ENCODE measurements at places on chromosomes 5 and 9.
A peak's percentile ranks its signal among the peaks of the same experiment; 100 is the strongest.

DNA sequence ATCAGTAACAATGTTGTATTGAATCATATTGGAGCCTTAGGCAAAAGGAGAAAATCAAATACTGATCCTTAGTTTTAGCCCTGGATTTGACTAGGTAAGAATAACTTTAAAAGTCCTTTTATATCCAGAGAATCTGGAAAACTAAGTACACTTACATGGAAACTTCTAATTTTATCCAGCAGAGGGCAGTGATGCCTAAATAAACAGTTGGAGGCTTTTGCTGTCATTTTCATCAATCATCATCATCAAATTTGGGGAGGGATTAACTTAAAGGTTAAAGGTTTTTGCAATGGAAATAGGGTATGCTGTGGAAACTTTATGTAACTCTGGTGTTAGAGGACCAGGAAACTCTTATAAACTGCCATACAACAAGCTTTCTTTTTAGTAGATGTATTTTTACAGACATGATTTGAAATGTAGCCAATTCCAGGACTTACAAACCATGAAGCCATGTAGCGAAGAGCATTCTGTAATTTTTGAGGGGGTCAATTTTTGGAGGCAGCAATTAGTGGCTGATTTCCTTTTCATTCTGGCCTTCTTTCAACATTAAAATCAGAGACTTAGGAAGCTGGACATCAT is 112.7 kb downstream of the OSTF1 start:
- DNase-seq = no peak

- no peak for DNase-seq
Observed at GRCh38 chr5:34603378-34603777, 52.8 kb upstream of the RAI14 start.

GRCh38 chr5:763998-764781 is 20.3 kb downstream of the ZDHHC11B start:
- DNase-seq = no peak

- DNase-seq = peak; percentile 31
Observed at GRCh38 chr5:126805063-126805462, 28.1 kb downstream of the LMNB1 start.

GRCh38 chr5:96278981-96279380 is 154.1 kb downstream of the PCSK1 start:
- no peak for DNase-seq

- DNase-seq = no peak
Observed at GRCh38 chr5:127051591-127051990, 21.2 kb upstream of the MARCHF3 start.

DNA sequence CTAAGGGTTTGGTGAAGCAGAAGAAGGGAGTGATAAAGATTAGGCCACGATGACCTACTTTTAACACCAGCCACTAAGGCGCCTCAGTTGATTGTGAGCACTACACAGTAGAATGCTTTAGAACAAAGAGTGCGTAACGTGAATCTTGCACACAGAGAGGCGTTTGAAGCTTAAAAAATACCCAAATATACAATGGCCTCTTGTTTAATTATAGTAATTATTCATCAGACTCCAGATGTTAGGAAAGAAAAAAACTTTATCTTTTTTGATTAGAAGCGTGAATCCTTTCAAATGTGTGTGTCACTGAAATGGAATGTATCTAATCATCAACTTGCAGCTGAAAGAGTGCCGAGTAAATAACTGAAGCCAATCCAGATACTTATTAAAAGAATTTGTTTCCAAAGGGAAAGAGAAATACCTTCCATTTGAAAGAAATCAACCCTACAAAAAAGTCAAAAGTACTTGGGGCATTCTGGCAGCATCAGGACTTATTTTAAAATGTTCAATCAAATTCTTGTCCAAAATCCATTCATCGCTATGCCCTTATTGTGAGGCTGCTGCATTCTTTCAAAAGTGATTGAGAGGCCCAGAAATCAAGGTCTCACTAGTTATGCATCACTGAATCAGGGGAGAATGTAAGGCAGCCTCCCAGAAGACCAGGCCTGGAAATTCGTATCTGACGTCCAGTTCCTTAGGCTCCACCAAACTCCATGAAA is 337.5 kb downstream of the ZNF608 start:
- DNase-seq = no peak

GRCh38 chr5:38396766-38397165 is 138.4 kb downstream of the EGFLAM start:
- no peak for DNase-seq

- peak; percentile 73 for DNase-seq
Observed at GRCh38 chr9:129509533-129509928, 111.4 kb downstream of the C9orf50 start.

- DNase-seq = no peak
Observed at GRCh38 chr5:81601919-81602318, 149.0 kb downstream of the SSBP2 start.

- peak; percentile 15 for DNase-seq
Observed at GRCh38 chr5:131589510-131590348, 45.3 kb downstream of the RAPGEF6 start.

DNA sequence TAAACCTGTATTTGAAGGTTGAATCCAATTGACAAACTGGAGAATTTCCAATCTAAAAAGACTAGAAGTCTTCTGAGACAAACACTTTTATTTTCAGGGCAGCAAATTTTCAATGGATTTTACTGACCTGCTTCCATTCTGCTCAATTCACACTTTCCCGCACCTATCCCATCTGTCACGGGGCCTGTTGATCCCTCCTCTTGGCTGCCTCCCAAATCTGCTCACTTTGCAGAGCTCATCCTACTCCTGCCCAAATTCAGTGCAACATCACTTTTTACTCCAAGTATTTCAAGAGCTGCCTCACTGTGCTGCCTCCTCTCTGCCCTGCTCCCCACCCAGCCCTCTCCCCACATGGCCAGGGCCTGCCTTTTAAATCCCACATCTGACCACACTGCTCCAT is 35.1 kb downstream of the GOLM1 start:
- DNase-seq = no peak

- DNase-seq = no peak
Observed at GRCh38 chr5:95718203-95718602, 12.9 kb upstream of the RHOBTB3 start.

GRCh38 chr9:136316271-136316751 is 11.0 kb upstream of the GPSM1 start:
- DNase-seq = no peak

GRCh38 chr5:143314659-143315058 is 88.8 kb downstream of the NR3C1 start:
- peak; percentile 62 for DNase-seq

DNA sequence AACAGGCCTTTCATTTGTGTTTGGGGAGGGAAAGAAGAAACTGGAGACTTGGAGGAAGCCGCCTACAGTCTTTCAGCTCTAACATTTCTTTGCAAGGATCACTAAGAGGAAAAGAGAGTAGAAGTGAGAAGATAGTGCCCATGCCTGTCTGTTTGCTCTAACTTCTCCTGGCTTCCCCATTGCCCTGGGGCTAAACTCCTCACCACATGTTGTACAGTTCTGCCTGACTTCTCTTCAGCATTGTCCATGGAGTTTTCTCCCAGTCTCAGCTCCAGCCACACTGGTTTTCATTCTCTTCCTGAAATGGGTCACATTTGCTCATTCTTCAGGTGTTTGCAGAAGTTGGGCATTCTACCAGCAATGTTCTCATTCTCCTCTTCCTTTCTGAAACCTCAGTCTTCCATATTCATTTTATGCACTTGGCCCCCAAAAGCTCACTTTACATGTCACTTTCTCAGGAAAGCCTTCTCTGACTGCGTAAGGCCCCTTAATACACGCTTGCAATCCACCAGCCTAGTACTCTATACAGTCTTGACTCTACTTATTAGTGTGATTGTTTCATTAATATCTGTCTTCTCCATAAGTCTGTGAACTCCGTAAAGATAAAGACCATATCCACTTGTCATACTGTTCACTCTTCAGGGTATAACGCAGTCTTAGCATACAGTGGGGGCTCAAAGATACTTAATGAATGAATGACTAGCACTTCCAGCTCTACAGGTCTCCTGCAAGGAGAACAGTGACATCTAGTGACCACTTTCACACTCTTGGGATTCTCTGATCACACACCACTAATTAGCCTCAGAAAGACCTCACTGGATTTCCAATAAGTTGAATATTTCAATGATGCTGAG is 40.2 kb upstream of the TRIM32 start:
- no peak for DNase-seq

DNA sequence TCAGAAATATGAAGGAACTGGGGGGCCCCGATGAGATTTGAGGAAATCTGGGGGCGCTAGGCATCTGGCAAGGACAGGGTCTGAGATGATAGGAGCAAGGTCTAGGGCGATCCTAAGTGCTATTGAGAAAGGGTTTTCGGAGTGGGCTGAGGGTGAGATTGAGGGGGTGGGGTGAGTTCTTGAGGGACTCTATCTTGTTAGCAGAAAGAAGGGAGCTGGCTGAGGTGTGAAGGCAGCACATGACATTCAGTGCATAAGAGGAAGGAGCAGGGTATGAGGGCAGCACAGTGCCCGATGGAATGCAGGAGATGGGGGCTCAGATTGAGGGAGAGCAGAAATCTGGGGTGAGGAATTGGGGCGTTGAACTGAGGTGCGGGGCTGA is 640 bp downstream of the TRIM32 start:
- DNase-seq = no peak

- no peak for DNase-seq
Observed at GRCh38 chr9:84254972-84255371, 85.6 kb downstream of the SLC28A3 start.

GRCh38 chr5:31855134-31856040 is 216.5 kb downstream of the PDZD2 start:
- no peak for DNase-seq

DNA sequence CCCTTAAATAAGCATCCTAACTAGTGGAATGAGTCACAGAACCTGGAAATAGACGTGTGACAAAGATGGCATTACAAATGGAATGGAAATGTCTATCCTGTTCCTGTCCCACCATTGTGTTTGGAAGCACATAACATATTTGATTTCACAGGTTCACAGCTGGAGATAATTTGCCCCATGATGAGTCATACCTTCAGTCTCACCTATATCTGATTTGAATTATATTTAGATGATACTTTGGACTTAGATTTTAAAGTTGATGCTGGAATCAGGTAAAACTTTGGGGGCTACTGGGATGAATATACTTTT is 92.5 kb downstream of the CEMIP2 start:
- no peak for DNase-seq

GRCh38 chr9:8096091-8096490 is 296.5 kb upstream of the DMAC1 start:
- no peak for DNase-seq

GRCh38 chr5:137888466-137888862 is 793 bp upstream of the PKD2L2 start:
- no peak for DNase-seq

GRCh38 chr9:113352411-113352810 is 3.1 kb downstream of the BSPRY start:
- no peak for DNase-seq

DNA sequence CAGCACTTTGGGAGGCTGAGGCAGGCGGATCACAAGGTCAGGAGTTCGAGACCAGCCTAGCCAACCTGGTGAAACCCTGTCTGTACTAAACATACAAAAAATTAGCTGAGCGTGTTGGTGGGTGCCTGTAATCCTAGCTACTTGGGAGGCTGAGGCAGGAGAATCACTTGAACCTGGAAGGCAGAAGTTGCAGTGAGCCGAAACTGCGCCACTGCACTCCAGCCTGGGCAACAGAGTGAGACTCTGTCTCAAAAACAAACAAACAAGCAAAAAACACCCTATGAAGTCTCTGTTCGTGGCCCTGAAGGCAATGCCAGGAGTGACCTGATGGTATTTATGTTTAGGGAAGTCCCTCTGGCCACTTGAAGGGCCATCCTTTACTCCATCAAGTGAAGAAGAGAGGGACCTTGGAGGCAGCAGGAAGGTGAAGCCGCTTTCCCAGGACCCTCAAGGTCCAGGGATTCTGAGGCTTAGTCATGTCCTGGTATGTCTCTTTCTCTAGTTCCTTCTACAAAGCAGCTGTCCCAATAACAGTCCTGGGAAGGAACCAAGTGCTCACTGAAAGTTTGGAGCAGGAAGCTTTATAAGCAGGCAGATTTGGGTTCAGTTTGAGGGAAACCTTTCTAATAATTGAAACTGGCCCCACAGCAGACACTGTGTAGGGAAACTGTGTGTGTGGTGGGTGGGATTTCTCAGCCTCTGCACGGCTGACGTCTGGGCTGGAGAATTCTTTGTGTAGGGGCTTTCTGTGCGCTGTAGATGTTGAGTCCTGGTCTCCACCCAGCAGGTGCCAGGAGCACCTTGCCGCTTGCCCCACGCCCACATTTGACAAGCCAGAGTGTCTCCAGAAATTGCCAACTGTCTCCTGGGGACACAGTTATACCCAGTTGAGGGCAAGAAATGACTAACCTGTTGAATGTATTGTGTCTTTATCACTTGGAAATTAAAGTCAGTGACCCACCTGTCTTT is 12.5 kb downstream of the PHF2 start:
- DNase-seq = no peak

GRCh38 chr5:57482671-57483106 is at the start of gene ACTBL2:
ACTBL2 (minus strand) TSS chr5:57482811; CDS start chr5:57482707, 104 bp downstream.
- peak; percentile 64 for DNase-seq

DNA sequence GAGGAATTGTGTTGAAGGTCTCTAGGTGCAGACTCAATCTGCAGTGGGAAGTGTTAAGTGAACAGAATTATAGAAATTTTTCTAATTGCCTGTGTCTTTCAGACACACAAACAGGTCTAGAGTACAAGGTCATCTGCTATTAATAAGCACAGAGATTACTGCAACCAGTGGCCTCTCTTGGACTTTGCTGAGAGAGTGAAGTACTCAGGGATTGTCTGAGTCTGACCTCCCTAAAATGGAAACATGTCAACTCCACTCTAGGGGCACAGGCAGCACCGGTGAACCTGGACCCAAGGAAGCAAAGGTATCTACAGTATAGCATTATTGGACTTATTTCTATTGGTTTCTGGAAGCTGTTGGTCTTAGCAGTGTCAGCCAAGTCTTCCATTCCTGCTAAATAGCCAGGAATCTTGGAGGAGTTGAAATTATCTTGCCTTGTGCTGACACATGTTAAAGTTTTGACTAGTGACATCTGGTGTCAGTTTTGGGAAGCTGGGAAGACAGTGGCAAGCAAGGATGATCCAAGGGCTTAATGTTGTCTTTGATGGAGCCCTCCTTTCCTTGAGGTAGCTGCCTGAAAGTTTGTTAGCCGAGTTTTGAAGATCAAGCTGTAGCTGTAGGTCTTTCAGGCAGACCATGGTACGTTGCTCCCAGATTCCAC is 61.1 kb upstream of the NMUR2 start:
- DNase-seq = no peak

DNA sequence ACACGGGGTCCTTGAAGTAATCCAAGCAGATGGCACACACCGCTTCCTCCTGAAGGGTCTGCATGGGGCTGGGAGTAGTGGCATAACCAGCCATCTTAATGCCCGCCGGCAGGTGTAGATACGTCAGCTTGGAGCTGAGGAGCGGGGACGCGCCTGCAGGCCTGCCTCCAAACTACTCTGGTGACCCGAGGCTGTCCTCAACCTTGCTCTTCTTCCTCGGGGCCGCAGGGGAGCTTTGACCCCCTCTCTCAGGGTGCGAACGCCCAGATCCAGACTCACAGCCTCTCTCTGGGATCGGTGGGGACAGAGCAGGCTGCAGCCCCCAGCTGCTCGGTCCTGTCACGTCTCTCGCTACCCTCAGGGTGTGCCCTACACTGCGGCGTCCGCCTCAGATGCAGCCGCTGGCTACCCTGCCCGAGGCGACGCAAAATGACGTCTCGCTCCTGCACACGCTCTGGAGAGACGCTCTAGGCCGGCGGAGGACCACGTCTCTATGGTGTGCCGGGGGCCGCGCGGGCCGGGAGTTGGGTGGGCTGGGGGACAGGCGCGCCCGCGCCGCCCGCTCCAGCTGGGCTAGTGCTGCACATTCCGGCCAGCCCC is at the start of gene TRIM52:
Gene TRIM52, minus strand, starts transcription at position 424 of the 600 bp plus-strand sequence. Its CDS starts 330 bp downstream, at position 94.
- peak; percentile 72 for DNase-seq

All from skeletal muscle cell (primary cell).